Activated CD4-positive, alpha-beta memory T cell treated with anti-CD3 and anti-CD28 coated beads for 36 hours (primary cell): ENCODE measurements at places on chromosomes 3 and 15.

- DNase-seq = no peak
Measured at GRCh38 chr3:179961703-179962078, 75.0 kb downstream of the PEX5L start.

DNA sequence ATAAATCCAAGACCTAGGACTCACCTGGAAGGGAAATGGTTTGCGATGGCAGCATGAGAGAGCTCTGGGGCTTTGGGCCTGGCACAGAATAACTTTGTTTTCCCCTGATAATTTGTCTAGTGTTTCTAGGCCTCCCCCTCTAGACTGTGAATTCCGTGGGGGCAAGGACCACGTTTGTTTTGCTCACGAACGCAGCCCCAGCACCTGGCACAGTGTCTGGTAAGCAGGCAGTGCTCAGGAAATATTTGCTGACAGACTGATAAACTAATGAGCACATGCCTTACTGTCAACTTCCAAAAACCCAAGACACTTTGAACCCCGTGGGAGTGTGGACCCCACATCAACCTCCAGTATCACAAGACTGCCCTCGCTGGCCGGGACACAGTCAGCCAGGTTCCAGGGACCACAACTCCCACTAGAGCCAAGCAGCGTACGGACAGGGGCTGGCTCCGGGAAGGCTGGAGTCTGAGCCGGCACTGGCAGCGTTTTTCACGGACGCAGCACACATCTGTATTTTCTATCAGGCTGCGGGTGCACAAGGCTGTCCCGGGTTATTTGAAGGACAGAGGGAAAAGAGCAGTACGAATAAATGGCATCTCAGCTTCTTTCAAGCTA lies 146.5 kb downstream of the XXYLT1 start:
- no peak for DNase-seq

DNA sequence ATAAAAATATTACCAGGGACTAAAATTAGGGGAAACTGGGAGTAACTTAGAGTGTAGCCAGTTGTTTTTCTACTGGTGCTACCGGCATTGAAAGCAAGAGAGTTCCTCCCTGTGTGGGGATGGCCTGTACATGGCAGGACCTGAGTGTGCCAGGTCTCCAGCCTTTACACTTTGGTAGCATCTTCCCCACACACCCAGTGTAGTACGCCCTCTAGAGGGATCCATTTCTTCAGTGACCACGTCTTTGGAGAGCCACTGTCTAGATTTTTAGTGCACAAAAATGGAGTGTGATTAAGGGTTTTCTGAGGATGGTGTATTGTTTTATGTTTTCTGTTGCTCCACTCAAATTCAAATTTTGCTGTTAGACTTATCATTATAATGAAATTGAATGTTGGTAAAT lies 507.0 kb upstream of the TPRG1 start:
- peak; percentile 22 for DNase-seq

GRCh38 chr3:127200086-127200691 lies 7.3 kb downstream of the PRR23E start:
- no peak for DNase-seq

- DNase-seq = no peak
Measured at GRCh38 chr3:156551746-156552145, 3.2 kb downstream of the SSR3 start.

DNA sequence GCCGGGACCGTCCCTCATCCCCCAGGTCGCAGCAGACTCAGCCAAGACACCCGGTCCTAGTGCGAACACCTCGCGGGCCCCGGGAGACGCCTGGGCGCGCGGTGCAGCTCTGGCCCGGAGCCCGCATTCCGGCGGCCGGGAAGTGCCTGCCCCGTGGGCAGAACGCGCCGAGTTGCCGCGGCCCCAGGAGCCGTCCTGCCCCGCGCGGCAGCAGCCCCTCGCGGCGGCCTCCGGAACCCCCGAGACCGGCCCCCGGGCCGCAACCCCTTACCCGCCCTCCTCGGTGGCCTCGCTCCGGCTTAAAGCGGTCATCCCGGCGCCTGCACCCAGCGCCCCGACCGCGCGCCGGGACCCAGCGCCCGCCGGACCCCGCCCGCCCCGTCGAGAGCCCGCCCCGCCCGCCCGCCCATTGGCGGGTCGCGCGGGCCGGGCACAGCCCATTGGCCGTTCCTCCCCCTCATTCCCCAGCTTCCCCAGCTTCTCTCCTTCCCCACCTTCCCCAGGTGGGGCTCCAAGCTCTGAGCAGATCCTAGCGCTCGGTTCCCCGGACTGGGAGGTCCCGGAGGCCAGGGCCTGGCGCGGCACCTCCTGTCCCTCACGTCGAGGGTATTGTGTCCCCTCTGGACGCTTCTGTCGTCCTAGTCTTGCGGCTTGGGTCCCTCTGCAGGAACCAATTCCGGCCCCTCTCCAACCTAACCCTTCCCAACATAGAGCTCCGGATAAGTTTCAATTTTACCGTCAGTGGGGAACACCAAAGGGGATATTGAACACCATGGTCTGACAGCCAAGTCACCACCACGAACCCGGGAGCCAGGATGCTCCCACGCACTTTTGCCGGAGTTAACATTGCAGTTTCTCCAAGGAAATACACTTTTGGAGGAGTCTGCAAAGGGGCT lies at the start of gene GRAMD2A:
Gene GRAMD2A (minus strand): TSS at position 328 of the 896 bp plus-strand sequence.
- peak; percentile 46 for DNase-seq

GRCh38 chr3:52670621-52671521 lies 14.8 kb downstream of the PBRM1 start:
- DNase-seq = peak; percentile 84

DNA sequence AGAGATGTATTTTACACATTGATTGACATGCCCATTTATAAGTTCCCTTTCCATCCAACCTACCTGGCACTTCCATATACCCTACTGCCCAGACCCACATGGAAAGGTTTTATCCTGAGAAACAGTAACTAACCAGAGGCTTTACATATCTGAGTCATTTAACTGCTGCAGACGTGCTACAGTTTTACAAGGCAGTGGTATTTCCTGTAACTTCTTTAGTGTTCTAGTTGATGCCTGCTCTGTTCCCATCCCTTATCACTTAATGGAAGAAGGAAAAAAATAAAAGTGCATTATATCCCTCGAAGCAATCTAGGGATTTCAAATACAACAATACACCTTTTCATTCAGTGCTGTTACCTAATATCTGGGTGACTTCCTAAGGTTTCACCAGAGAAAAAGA lies 107.1 kb downstream of the TMCO5A start:
- DNase-seq = no peak

- no peak for DNase-seq
Measured at GRCh38 chr3:81869382-81869781, 107.9 kb upstream of the GBE1 start.

- DNase-seq = no peak
Measured at GRCh38 chr3:191802671-191803070, 341.7 kb downstream of the PYDC2 start.

- DNase-seq = no peak
Measured at GRCh38 chr3:191068946-191069813, 129.9 kb upstream of the OSTN start.

DNA sequence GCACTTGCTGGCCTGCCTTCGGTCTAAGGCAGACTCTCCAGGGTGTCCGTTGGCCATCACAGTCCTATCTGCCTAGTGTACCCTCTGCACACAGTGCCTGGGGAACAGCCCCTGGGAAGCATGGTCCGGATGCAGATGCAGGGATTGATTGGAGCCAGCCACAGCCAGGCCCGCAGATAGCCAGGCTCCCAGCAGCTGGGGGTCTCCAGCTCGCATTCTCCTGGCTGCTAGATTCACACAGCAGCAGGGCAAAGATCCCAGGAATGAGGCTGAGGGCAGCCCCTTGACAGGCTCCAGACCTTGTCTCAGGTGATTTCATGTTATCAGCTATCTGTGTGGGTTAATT lies 41.4 kb downstream of the IRAK2 start:
- no peak for DNase-seq

- DNase-seq = no peak
Measured at GRCh38 chr3:196736670-196737374, 2.8 kb upstream of the PAK2 start.

DNA sequence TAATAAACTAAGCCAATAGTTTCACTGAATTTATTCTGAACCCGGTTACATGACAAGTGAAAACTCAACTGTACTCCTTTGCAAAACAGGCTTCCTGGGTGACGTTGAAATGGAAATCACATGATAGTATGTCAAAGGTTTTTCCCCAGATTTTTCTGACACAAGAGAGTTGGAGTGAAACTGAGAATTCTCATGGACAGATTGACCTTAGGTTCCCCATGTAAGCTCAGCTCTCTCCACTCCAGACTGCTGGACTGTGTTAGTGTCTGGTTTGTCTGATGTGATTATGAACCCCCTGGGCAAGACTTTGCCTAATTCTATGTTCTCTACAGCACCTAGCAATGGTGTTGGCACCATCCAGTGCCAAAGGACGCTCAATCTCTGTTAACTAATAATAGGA lies 219.7 kb upstream of the COL8A1 start:
- no peak for DNase-seq
